ENCODE measurements at places on chromosomes 1 and 21. TPM values are rescaled to one million over a fixed set of nuclear protein-coding genes. Genes with fewer than 3 reads are reported as not detected.

DNA sequence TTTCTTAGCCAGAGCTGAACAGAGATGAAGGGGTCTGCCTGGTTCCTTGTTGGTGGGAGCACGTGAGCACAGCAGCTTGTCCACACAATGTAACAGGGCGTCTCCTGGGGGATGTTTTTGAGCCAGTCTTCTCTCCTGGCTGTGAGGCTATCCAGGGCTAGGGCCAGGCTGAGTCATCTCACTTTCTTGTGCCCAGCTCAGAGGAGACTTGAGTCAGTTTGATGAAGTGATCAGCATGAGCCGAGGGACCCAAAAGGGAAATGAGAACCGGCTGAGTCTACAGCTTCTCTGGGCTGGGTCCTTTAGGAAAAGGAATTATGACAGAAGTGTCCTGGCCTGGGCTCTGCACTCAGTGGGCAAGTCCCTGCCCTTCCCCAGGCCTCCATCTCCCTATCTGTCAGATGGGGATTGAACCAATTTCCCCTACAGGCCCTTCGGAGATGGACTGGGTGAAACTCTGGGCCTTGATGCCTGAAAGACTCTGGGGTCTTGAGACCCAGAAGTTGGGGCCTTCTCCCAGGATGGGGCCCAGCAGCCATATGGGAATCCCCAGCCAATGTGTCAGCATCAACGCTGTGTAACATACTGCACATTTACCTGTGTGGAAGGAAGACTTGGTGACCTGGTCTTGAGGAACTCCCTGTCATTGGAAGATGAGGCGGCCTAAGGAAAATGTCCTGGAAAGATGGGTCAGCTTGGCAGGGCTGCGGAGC, 36.6 kb downstream of the DMRTB1 start:
- no peak for DNase-seq

GRCh38 chr1:157302724-157303123, 164.5 kb upstream of the ETV3 start:
- no peak for DNase-seq

ARHGEF10L gene
- 7.8 TPM for polyA plus RNA-seq

DIO1 gene
- polyA plus RNA-seq, result not detected
